Activated naive CD4-positive, alpha-beta T cell treated with Interleukin-2 at 50 U/mL for 16 hours (primary cell): ENCODE measurements at places on chromosomes 4 and X.

- DNase-seq = no peak
Measured at GRCh38 chr4:28225050-28225449, 1364.4 kb downstream of the STIM2 start.

- DNase-seq = no peak
Measured at GRCh38 chr4:47002580-47002979, 9.2 kb upstream of the GABRA4 start.

- no peak for DNase-seq
Measured at GRCh38 chr4:37540486-37540885, 145.7 kb downstream of the RELL1 start.

DNA sequence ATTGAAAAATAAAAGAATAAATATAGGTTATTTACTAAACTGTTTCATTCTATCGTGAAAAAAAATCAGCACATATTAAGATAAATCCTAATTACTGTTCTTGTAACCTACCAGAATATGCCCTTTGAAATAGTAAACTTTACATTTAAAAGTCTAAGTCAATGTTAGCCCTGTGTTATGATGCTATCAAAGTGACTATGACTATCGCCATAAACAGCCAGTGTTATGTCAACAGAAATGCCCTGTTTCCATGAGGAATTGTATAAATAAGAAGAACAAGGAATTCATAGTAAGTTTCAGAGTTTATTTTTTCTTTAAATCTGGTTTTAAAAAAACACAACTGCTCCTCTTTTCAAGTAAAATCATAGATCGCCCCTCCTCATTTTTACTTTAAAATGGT is 11.4 kb downstream of the NR3C2 start:
- DNase-seq = no peak

- DNase-seq = no peak
Measured at GRCh38 chr4:26632916-26633315, 49.0 kb downstream of the TBC1D19 start.

DNA sequence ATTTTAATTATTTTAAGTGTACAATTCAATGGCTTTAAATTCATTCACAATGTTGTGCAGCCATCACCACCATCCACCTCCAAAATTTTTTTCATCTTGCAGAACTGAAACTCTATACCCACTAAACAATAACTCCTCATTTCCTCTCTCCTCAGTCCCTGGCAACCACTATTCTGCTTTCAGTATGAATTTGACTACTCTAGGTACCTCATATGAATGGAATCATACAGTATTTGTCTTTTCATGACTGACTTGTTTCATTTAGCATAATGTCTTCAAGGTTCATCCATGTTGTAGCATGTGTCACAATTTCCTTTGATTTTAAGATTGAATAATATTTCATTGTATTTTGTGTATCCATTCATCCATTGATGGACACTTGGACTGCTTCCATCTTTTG is 46.9 kb downstream of the KIF4A start:
- DNase-seq = no peak

DNA sequence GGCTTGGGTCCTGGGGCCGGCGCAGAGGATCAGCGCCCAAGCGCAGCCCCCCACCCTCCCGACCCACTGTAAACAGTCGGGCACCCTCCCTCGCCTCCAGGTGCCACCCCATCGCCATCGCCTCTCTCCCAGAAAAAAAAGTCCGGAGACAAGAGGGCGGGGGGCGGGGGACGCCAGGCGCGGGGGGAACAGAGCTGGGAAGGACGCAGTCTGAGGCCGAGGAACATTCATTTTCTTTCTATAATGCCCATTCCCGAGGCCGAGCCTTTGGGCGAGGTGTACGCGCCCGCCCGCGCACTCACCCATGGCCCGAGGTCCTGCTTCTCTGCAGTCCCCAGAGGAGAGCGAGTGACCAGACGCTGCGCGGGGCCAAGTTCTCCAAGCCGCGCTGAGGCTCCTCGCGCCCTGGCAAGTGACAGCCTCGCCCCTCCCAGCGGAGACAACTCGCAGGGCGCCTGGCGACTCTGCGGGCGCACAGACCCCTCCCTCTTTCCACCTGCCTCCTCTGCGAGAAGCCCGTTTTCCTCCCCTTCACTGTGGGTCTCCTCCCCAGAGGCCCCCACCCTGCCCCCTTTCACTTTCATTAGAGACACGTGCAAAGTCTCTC is 63.5 kb upstream of the WDR17 start:
- no peak for DNase-seq

GRCh38 chr4:123346330-123346940 is 50.2 kb upstream of the SPRY1 start:
- DNase-seq = no peak

DNA sequence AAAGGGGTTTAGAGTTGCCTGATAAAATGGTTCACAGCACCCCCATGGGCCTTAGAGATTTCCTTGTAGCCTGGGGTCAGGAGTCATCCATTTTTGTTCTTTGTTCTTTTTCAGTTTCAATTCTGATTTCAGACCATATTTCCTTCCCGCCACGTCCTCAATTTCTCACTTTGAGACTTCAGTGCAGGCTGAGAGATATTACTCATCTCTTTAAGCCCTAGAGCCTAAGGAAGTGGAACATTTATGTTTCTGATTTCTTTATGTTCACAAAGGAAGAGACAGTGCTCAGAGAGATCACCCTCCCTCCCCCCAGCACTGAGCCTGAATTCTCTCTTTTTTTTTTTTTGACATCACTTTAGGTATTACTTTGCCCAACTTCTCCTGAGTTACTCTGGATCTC is 56.3 kb downstream of the MSN start:
- DNase-seq = peak; percentile 34

GRCh38 chr4:180766045-180766444 is 1477.2 kb upstream of the TENM3 start:
- no peak for DNase-seq

GRCh38 chr4:55500072-55500471 is 46.6 kb downstream of the CLOCK start:
- no peak for DNase-seq

GRCh38 chr4:168524006-168524405 is 27.2 kb downstream of the PALLD start:
- no peak for DNase-seq

GRCh38 chrX:136094962-136095361 is 52.4 kb upstream of the FHL1 start:
- DNase-seq = no peak
